Inflammatory macrophage treated with lipopolysaccharide for 4 hours (primary cell): ENCODE measurements at places on chromosomes 5 and 9.

- no peak for DNase-seq
These were observed 10.9 kb upstream of the LRRC14B start for GRCh38 chr5:180286-180918.

DNA sequence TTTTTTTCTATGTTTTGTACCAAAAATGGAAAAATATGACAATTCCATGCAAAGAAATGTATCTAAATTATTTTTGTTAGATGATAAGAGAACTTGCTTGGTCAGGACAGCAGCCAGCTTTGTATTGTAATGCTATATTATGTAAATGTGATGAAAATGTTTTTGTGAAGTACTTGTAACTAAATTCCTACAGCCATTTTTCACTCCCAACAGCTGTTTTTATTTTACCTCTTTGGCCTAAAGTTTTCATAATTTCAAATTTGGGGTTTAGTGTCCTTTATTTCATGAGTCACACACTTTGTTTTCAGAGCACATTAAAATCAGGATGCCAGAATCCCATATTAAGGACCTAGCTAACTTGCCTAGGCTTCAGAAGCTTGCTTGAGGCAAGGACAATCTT lies 64.1 kb downstream of the WDR41 start:
- no peak for DNase-seq

GRCh38 chr9:35736201-35736633 lies 3.8 kb downstream of the CREB3 start:
- DNase-seq, result peak; percentile 65

DNA sequence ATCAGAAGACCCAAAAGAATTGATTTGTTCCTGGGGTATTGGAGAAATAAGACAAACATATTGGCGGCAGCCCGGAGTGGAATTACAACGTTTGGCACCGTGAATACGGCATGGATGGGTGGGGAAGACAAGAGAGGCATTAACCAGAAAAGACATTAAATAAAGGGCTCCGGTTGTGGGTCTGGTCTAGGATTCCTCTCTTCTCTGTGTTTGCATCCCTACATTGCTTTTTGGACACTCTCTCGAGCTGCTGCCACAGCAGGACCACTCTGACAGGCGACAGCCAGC lies 138.7 kb upstream of the PALM2AKAP2 start:
- DNase-seq, result no peak

DNA sequence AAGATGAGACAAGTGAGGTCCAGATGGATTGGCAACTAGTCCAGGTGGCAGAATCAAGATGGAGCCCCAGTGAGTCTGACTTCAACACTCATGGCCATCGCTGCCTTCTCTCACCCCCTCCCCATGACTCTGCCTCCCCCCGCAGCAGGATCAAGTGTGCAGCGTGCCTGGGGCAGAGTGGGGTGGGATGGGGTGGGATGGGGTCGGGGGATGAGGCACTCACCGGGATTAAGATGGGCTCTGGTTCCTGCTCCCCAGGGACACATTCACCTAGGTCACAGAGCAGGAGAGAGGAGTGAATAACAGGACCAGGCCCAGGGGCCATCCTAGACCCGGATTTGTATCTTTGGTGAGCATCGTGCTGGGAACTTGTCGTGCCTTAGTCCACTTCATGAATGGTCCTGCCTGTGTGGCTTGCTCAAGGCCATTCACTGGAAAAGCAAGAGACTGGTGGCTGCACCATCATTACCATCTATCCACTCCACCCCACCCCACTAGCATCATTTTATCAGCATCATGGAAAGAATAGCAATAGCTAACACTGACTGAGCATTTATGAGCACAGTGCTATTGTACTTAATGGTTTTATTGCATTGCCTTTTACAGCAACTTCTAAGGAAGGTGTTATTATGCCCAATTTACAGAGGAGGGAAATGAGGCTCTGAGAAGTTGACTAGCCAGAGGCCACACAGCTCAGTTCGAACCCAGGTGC lies 8.5 kb downstream of the AMBP start:
- no peak for DNase-seq

DNA sequence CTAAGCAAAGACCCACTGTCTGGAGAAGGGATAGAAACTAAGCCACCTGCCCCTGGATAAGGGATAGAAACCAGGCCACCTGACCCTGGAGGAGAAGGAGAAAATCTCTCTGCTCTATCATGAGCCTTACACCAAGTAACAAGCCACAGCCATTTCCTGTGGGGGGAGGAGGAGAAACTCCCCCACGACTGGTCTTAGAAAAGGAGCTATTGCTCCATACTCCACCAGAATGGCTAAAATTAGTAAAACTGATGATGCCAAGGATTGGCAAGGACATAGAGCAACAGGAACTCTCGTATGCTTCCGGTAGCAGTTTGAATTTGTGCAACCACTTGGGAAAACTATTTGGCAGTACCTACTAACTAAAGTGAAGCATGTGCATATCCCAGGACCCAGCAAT lies 70.8 kb downstream of the ACTL7B start:
- peak; percentile 90 for DNase-seq

DNA sequence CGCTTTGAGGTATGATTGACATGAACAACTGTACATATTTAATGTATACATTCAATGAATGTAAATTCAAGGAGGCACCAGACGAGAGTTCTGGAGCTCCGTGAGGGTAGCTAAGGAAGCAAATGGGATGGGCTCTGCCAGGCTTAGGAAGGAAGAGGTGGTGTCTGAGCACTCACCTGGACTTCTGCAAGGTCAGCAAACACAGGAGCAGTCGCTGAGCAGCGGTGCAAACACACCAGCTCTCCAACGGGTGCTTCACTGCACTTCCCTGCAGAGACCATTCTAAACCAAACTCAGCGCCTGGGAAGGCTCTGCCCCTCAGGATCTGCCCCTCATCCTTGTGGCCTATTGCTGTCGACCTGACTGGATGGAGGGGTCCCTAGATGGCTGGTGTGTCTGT lies 101.5 kb downstream of the COL23A1 start:
- no peak for DNase-seq

GRCh38 chr5:41517909-41518308 lies 7.5 kb upstream of the PLCXD3 start:
- no peak for DNase-seq

- DNase-seq, result peak; percentile 8
These were observed 176.6 kb upstream of the SH3GL2 start for GRCh38 chr9:17402309-17402708.

- no peak for DNase-seq
These were observed 206.8 kb upstream of the ITGA1 start for GRCh38 chr5:52580921-52581320.

DNA sequence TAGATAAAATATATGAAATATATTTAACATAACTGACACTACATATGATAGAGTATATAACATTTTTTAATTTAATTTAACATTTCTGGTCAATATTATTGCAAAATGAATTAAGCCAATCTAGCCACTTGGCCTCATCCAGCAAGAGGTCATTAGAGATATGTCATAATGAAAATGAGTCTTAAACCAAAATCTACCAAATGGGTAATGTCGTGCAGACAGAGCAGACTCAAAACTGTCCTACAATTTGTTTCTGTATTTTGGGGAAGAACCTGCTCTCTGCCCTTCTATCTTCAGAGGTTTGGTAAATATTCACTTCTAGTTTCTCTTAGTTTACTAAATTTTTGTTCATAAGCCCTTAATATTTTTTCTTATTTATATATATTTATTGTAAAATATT lies 61.4 kb downstream of the ARHGEF28 start:
- no peak for DNase-seq

DNA sequence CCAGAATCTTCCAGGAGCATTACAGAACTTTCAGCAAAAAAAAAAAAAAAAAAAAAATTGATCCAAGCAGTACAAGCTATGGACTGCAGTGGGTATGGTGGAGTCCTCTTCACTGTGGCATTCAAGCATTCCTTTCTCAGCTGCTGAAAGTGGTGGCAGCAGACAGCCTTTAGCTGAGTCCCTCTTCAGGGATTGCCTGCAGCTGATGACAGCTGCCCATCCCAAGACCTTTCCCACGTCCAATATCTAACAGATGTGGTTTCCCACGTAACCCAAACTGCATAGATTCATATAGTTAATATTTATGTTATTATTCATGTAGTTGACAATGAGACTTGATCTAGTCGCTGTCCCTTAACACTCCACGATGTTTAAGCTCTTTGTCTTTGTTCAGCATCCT lies 475.9 kb downstream of the TLE1 start:
- no peak for DNase-seq

- DNase-seq, result no peak
These were observed 12.6 kb downstream of the PDE6A start for GRCh38 chr5:149931992-149932436.

DNA sequence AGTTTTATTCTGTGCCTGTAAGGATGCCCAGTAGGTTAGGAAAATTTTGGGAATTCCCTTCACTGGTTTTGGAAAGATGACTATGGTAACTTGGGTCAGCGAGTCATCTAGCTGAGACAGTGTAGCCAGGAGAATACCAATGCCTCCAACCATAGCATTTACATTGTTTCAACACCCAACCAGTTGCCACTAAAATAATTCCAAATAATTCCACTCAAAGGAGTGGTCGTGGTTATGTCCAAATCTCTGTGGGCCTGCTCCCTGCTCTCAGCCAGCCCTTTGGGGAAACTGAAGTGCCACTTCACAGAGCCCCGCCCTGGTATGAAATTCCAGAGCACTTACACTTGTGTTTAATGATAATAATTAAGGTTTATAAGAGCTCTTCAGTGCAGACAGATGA lies 310.5 kb downstream of the PLK2 start:
- DNase-seq, result no peak

GRCh38 chr5:14440582-14441431 lies 140.8 kb upstream of the OTULINL start:
- no peak for DNase-seq

- DNase-seq, result no peak
These were observed 214.3 kb downstream of the MAPKAP1 start for GRCh38 chr9:125492719-125493118.

DNA sequence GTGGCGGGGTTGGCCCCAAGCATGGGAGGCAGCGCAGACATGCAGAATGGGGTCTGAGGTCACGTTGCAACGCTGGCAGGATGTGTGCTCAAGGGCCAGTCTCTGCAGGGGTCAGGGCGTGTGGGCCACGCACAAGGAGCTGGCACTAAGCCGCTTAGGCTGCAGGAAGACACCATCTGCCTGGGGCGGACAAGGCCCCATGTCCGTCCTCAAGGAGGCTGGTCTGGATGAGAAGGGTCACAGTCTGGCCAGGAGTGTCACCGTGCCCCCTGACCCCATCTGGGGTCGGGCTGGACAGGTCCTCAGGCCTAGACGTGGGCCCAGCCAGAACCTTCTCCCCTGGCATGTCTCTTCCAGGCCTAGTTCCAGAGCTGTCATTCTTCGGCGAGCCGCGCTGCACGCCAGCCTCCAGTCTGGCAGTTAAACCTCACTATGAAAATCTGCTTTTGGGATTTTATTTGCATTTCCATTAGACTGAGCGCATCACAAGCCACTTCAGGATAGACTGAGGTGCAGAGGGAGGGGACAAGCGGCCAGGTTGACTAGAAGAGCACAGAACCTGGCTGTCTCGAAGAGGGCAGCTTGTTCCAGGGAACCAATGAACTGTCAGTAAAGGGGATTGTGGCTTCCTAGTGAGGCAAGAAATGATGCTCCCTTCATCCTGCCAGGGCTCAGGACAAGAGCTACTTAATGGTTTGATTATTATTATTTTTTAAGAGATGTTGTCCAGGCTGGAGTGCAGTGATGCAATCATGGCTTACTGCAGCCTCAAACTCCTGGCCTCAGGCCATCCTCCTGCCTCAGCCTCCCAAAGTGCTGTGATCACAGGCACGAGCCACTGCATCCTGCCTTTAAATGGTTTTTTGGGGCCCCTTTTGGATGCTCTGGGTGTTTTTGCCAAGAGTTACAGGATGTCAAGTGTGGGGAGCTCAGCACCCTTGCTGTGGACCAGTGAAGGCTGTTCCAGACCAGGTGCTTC lies 4.3 kb downstream of the BRD3OS start:
- no peak for DNase-seq

GRCh38 chr5:12902611-12903010 lies 998.4 kb upstream of the CTNND2 start:
- DNase-seq, result no peak

DNA sequence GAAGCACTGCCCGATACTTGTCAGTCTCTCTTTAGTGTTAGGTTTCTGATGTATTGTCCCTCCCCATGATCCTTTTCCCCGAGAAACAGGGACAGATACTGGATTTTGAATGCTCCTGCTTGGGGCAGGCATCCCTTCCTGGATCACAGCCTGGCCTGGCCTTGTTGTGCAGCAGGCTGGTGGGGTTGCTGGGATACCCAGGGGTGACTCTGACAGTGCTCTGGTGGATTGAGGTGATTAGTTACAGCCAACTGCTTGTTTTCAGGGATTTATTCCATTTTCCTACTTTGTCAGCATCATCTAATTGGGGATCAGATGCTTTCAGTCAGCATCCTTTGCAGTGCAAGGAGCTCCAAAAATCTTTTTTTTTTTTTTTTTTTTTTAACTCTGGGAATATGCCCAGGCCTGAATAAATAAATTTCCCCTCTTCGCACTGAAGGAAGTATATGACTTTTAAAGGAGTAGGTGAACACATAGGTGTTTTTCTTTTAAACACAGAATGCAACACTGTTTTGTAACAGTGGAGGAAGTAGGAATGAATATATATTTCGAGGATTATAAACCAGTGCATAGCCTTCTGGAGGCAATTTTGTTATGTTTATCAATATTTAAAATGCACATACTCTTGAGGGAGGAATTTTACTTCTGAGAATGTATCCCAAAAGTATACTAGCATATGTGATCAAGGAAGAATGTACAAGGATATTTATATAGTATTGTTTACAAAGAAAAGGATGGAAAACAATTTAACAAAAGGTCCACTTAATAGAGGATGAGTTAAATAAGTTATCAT lies 127.3 kb upstream of the ELL2 start:
- no peak for DNase-seq

DNA sequence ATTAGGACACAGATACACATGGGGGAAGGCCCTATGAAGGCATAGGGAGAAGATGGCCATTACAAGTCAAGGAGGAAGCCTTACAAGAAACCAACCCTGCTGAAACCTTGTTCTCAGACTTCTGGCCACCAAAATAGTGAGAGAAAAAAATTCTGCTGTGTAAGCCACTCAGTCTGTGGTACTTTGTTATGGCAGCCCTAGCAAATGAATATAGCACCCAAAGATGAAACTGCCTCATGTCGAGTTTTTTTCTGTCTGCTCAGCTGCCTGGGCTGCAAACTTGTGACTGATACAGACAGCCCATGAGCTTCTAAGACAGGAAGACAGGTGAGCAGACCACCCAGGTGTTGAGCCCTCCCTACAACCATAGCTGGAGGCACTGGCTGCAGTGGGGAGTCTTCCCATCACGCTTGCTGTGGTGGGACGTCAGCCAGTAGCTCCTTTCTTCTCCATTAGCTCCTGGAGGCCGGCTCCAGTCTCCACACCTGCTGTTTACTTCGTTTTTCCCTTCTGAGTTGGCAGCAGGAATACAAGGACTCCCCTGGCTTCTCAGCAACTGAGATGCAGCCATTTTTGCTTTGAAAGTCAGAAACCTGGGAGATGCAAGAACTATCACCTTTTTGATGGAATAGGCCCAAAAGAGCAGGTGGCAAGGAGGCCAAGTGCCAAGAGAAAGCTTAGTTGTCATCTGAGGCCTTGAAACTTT lies 164.9 kb downstream of the SEMA6A start:
- no peak for DNase-seq

DNA sequence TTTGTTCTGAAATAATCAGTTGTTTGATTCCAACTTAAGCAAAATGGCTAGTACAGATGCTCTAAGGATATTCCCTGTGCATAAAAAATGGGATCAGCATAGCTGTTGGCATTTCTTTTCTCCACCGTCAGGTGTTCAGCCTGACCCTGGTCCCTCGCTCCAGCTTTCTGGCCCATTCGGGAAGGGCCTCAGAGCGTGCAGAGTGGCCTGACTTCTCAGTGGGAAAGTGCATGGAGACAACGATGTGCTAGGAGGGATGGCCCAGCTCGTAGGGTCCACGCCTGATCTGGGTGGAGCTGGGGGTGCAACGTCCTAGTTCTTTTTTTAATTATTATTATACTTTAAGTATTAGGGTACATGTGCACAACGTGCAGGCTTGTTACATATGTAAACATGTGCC lies 319.1 kb upstream of the IRX4 start:
- no peak for DNase-seq
